T-helper 1 cell treated with Interleukin-12 subunit alpha and Interleukin-12 subunit beta and Interleukin-4 antibody, amounts not matched to agents 30 ng/mL and 1 ng/mL, for 36 hours (primary cell): ENCODE measurements at places on chromosomes 2 and 18. TPM values are rescaled to one million over a fixed set of nuclear protein-coding genes. Genes with fewer than 3 reads are reported as not detected.

Gene IRS1
- total RNA-seq: 6.3 TPM in 2 replicates

Gene IL36A
- 0.32 and 0.49 TPM in 2 replicates for total RNA-seq

Gene CPO
- total RNA-seq: not detected in 2 replicates

Gene CYP1B1
- 13.2 and 15.6 TPM in 2 replicates for total RNA-seq

Gene MC5R
- 0.15 TPM in 1 of 2 replicates, not detected in the other for total RNA-seq

Gene ERMN
- 5.2 and 5.8 TPM in 2 replicates for total RNA-seq

Gene VWA3B
- total RNA-seq: not detected in 2 replicates

Gene VIL1
- 0.27 TPM in 1 of 2 replicates, not detected in the other for total RNA-seq

Gene LYG2
- total RNA-seq: not detected in 2 replicates

Gene C2orf66
- total RNA-seq: 1.2 and 1.8 TPM in 2 replicates

Gene PIEZO2
- not detected in 2 replicates for total RNA-seq

Gene GFPT1
- 37.9 and 38.9 TPM in 2 replicates for total RNA-seq

Gene DLX2
- not detected in 2 replicates for total RNA-seq

Gene MXD1
- 30.2 and 32.0 TPM in 2 replicates for total RNA-seq

Gene TMEM237
- total RNA-seq: 14.7 and 17.0 TPM in 2 replicates

Gene MOCOS
- total RNA-seq: 0.17 TPM in 2 replicates

Gene MAIP1
- total RNA-seq: 19.6 and 21.3 TPM in 2 replicates

Gene TBR1
- total RNA-seq: 0.05 and 0.10 TPM in 2 replicates

Gene IFT172
- 9.7 and 10.1 TPM in 2 replicates for total RNA-seq

Gene CCDC85A
- total RNA-seq: not detected in 2 replicates

Gene PPP1CB
- total RNA-seq: 189 and 196 TPM in 2 replicates

Gene TCF7L1
- not detected in 2 replicates for total RNA-seq

Gene CHST9
- total RNA-seq: not detected in 2 replicates

Gene DES
- not detected in 2 replicates for total RNA-seq

Gene RTP5
- not detected in 2 replicates for total RNA-seq

Gene POTEF
- total RNA-seq: not detected in 2 replicates

Gene MOGAT1
- not detected in 2 replicates for total RNA-seq

Gene FSHR
- not detected in 2 replicates for total RNA-seq

Gene PRKAG3
- total RNA-seq: not detected in 2 replicates

Gene BMP10
- 0.27 TPM in 1 of 2 replicates, not detected in the other for total RNA-seq

Gene CCNYL1
- 8.0 and 8.9 TPM in 2 replicates for total RNA-seq
